ENCODE measurements at places on chromosomes 12 and 14. TPM values are rescaled to one million over a fixed set of nuclear protein-coding genes. Genes with fewer than 3 reads are reported as not detected.

- DNase-seq = no peak
These were observed 119.4 kb downstream of the ZFP36L1 start for GRCh38 chr14:68673464-68673863.

The TBX3 gene
- not detected for total RNA-seq

DNA sequence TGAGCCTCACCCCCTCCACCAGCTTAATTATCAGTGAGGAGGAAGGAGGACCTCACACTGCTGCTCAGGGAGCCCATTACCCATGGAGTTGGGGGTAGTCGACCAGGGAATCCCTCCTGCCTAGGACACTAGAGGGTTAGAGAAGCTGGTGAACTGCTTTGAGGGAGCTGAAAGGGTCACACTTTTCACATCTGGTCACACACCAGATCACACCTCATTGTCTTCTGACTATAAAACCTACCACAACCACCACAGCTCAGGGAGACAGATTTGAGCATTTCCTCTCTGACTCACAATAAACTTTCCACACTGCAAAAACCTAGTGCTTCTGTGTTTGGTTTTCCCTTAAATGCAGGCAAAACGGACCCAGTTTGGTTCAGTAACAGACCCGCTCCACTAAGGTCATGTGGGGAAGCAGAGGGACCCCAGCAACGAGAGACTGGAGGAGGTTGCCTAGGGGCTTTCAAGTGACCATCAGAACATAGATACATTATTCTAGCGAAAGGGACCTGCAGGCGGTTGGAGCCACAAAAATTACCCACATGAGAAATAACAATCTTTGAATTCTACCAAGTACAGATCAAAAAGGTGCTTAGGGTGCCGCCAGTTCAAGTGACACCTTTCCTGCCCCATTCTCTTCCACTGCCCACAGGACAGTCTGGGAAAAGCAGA, 151.4 kb upstream of the AVPR1A start:
- no peak for DNase-seq

DNA sequence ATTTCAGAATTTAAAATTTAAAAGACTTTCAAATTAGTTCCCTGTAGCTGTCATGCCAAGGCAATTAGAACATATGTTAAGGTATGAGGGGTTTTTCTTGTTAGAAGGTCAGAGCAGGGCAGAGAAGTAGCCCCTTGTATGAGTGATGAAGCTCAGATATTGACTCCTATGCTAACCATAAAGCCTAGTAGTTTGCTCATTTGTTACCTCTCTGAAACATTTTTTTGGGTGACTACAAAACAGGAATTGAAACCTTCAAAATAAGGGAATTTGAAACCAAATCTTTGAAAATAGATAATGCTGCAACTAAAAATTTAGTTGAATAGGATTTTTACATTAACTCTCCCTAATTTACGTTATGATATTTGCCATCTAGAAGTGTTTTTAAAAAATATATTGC, 333.5 kb downstream of the NAV3 start:
- DNase-seq = no peak

- no peak for DNase-seq
These were observed 257.0 kb downstream of the IPO8 start for GRCh38 chr12:30438601-30439041.

GRCh38 chr14:31357279-31357678, 63.1 kb downstream of the HEATR5A start:
- DNase-seq = no peak

The ULK1 gene
- total RNA-seq = 81.5 TPM

GRCh38 chr12:105455261-105455660, 124.8 kb downstream of the C12orf75 start:
- DNase-seq = no peak

DNA sequence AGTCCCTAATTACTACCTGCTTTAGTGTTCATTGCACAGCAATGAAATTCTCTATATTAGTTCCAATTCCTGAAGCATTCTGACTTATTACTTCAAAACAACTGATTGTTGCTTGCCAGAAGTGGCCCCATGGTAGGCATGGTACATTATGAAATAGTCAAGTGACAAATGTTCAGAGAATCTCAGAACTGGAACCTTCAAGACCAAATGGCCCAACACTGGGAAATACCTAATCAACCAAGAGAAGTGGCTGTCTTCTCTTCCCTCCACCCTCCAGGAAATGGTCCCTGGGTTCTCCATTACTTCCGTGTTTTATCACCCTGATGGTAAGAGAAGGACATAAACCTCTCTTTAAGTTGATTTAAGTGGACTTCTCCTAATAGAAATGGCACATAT, 49.9 kb downstream of the ITPR2 start:
- no peak for DNase-seq

DNA sequence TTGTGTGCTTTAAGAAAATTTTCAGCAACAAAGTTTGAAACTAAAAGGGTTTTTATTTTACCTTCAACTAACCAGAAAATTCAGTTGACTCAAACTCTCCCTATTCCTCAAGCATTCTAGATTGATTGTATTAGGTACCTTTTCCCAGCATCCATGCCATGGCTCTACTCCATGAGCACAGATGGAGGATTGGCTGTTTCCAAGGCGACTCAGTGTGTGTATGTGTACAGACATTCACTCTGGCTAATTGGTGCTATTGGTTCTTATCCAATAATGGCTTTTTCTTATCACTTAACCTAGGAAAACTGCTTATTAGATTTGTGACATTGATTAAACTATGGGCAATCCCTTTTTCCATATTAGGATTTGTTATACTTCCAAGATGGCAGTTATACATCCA, 202.6 kb downstream of the ANO6 start:
- no peak for DNase-seq

DNA sequence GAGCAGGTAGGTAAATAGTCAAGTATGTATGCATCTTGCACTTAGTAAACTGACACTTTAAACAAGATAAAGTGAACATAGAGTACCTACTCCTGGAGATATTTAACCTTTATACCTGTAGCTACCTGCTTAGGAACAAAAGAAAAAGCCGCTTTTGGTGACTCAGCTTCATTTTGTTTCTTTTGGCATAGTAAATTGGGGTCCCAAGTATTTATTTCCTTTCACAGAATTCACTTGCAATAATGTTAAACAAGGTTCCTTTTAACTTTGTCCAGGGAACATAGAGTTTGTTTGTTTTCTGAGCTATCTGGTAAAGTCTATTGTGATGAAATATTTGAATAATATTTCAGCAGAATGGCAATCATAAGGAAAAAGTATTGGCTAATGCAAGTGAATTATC, 20.0 kb downstream of the SLCO1B3 start:
- no peak for DNase-seq

DNA sequence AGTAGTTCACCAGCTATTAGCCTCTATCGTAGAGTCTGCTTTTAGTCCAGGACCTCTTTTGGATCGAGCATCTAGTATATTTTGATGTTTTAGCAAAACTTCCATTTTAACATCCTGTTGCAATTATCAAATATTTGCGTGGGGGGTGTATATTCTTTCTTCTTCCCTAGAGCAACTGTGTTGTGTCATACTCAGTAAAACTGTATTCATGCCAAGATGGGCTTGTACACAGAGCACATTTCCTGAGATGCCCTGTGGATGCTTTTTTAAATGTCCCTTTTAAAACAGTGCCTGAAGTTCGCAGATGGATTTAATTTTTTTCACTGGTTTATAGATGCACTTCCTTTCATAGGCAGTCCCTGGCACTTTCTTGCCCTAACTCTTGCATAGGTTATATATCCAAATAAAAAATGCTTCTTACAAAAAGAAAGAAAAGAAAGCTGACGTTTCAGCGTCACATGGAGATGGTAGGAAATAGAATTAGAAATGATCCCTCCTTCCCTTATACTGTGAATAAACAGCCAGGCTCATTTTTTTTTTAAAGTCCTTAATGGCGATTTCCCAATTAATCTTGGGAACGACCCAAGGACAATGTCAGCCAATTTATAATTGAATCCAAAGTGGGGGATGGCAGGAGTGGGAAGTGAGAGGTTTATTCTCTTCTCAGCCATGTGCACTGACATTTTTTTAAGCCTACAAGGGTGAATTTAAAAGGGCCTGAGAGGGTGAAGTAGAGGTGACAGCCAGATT, 247.0 kb downstream of the SLC41A2 start:
- no peak for DNase-seq

The C14orf39 gene
- total RNA-seq = not detected

DNA sequence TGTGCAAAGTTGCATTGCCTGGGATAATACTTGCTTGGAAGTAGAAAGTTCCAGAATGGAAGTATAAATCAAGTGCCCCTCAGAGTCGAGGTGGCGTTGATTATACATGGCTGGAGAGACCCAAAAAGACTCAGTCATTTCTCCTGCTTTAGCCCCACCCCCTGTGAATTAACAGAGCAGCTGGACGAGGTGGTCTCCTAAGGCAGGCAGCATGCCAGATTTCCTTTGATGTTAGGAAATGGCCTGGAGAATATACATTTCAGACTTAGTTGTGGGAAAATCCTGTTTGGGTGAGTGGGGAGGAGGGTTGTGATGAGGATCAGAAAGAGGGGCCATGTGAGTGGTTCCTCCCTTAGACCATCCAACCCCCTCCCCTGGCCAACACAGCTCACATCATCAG, 406.1 kb upstream of the TMPO start:
- DNase-seq = no peak

DNA sequence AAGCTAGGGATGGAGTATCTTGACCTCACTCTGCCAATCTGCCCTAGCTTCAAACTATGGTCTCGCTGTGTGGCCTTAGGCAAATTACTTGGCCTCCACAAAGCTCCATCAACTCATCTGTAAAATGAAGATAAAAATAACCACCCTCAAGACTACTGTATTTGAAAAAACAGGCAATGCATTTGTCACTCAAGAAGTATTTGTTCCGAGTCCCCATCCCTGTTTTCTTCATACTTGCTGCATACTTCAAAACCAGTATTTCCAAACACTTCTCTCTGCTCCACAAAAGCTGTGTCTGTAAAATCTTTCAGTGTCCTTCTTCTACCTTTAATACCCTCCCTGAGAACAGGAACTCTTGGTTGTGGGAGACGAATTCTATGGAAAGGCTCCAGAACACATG, 47.9 kb downstream of the GTF2A1 start:
- DNase-seq = no peak

GRCh38 chr14:75470238-75470797, 42.5 kb downstream of the JDP2 start:
- DNase-seq = no peak

- DNase-seq = no peak
These were observed 3.1 kb upstream of the RAB5B start for GRCh38 chr12:55970775-55971174.

- DNase-seq = no peak
These were observed 72.0 kb upstream of the DBX2 start for GRCh38 chr12:45122768-45123380.

All from naive thymus-derived CD4-positive, alpha-beta T cell (primary cell).